B cell (primary cell): ENCODE measurements at places on chromosomes 1 and 21.

DNA sequence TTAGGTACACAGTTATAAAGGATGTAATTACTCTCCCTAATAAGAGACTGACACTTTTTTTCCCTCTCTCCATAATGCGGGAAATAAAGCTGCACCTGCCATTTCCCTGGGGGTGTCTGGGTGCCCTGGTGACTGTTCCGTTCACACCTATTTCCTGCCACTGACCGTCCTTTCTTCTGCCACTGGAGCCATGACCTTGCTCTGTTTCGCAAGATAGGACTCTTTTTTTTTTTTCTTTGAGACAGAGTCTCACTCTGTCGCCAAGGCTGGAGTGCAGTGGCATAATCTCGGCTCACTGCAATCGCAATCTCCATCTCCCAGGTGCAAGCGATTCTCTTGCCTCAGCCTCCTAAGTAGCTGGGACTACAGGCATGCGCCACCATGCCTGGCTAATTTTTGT is 66.1 kb upstream of the SERBP1 start:
- H3K36me3 ChIP-seq: no peaks in the 10 kb centered on the region
- H3K27me3 ChIP-seq: peaks cover 6% of the 10 kb centered on the region
- no peak overlapping the region for H3K27ac ChIP-seq
- DNase-seq: no peak
- H3K4me3 ChIP-seq: no peak overlapping the region

- no peak overlapping the region for H3K4me3 ChIP-seq
- no peak for DNase-seq
- H3K27ac ChIP-seq: no peak overlapping the region
- no peaks in the 10 kb centered on the region for H3K4me1 ChIP-seq
Observed at GRCh38 chr1:98369463-98369862, 292.1 kb upstream of the SNX7 start.

DNA sequence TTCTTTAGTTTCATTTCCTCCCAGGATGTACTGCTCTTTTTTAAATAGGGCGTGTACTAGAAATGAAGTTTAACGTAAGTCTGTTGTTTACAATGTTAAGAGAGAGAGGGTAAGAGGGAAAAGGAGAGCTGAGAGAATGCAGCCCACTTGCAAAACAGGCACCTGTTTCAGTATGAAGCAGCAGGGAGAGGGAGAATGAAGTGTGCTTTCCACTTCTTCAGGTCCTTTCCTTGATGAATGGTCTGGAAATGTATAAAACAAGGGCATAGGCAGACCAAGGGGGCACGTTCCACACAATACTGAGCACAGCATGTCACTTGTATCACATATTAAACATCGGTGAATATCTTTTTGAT is 2.0 kb downstream of the KCNA3 start:
- H3K27ac ChIP-seq: peak overlapping the region; percentile 68
- peak; percentile 76 for DNase-seq

DNA sequence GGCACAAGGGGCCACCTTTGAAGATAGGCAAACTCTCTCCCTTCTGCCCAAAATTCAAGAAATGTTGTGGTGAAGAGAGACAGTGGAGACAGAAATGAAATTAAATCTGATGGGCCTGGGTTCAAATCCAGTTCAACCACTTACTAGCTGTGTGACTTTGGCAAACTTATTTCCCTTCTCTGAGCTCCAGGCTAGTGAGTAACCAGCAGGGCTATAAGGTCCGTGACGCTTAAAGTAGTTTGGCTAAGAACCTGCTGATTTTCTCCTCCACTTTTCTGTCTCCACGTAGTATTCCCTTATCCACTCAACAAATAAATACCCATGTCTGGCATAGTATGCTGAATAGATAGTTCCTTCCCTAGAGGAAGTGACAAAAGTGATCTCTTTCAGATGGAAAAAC is 1.9 kb downstream of the SLC2A1 start:
- no peaks in the 10 kb centered on the region for H3K27me3 ChIP-seq
- H3K27ac ChIP-seq: peak overlapping the region; percentile 86
- H3K4me3 ChIP-seq: peak overlapping the region; percentile 93

DNA sequence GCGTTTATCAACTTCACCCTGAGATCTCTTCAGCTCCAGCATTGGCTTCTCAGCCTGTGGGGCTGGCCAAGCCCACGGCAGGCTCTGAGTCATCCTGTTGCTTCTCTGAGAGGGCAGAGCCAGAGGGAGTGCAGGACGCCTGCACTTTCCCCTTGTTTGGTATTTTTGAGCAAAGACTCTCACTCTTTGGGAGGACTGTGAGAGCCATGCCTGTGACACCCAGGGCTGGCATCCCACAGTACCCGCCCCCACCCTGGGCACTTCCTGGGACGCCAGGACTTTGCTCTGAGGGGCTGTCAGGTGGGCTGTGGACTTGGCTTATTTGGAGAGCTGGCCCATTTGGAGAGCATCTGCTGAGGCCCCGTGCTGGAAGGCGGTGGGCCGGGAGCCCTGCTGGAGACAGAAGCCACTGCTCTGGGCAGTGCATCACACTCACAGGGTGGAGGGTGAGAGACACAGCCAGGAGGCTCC is 37.4 kb downstream of the VANGL1 start:
- H3K4me3 ChIP-seq: no peak overlapping the region
- H3K27ac ChIP-seq: no peak overlapping the region
- H3K36me3 ChIP-seq: no peaks in the 10 kb centered on the region
- H3K27me3 ChIP-seq: no peaks in the 10 kb centered on the region
